Transverse colon (tissue), 4 donors: ENCODE measurements at places on chromosomes 2 and 18.

DNA sequence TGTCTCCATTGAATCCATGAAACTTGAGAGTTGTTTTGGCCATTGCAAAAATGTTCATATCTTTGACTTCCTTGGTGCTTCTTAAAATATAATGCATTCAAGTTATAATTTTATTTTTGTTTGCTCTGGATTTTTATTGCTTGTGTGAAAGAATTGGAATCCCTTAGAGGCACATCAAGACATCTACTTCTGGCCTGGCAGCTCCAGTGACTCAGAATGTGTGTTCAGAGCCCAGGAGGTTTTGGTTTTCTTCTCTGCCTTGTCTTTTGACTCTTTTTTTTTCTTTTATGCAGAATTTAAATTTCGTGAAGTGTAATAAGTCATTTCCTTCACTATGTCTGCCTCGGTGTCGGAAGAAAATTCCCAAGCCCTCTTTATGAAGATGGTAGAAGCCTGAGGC is 180.2 kb downstream of the LTBP1 start:
- DNase-seq, result no peak

DNA sequence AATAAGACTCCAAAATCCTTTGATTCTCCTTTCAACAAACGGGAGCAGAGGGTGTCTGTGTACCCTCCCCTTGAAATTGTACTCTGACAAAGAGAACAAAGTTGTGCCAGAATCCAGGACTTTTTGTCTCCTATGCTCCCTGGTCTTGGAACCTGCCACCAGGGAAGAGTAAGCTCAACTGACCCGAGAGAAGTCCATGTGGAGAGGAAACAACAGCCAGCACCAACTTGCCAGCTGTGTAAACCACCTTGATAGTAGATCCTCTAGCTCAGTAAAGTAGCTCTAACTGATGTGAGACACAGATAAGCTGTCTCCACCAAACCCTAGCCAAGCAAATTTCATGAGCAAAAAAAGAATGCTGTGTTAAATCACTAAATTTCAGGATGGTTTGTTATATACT is 46.9 kb downstream of the LNPK start:
- no peak for DNase-seq

- no peak for DNase-seq
These were observed 143.1 kb downstream of the PTH2R start for GRCh38 chr2:208549546-208550158.

DNA sequence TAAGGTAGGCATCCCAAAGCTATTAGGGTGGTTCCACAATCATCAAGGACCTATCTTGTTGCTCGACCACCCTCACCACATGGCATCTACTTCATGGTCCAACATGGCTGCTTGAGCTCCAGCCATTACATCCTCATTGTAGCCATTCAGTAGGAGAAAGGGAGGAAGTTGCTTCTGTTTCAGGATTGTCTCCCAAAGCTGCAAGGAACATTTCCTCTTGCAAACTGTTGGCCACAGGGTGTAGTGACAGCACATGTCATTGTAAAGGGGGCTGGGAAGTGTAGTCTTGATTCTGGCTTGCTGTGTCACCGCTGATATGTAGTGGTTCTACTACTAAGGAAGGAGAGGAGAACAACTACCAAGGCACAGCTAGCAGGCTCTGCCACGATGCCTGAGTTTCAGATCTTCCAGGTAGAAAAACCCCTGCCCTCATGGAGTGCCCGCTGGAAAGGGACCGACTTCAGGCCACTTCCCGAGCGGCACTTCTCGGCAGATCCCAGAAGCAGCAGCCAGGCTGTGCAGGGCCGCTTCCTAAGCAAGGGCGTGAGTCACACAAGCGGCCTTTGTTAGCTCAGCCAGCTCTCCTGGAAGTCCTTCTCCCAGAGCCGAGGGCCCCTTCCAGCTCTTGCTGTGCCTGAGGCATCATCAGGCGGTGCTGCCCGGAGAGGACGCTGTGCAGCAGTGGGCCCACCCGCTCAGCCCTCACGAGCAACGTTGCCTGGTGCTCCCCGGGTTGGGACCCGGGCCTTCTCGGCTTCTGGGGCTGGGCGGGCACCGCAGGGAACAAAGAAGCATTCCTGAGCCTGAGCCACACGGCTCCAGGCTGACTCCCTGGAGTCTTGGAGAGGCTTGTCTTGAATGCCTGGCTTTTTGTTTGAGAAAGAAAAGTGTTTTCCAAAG is 58.2 kb downstream of the HS6ST1 start:
- DNase-seq, result no peak
